ENCODE measurements at places on chromosomes 7 and 10.
A peak's percentile ranks its signal among the peaks of the same experiment; 100 is the strongest.

- no peak for DNase-seq
Observed at GRCh38 chr7:143354965-143355364, 7.5 kb downstream of the FAM131B start.

DNA sequence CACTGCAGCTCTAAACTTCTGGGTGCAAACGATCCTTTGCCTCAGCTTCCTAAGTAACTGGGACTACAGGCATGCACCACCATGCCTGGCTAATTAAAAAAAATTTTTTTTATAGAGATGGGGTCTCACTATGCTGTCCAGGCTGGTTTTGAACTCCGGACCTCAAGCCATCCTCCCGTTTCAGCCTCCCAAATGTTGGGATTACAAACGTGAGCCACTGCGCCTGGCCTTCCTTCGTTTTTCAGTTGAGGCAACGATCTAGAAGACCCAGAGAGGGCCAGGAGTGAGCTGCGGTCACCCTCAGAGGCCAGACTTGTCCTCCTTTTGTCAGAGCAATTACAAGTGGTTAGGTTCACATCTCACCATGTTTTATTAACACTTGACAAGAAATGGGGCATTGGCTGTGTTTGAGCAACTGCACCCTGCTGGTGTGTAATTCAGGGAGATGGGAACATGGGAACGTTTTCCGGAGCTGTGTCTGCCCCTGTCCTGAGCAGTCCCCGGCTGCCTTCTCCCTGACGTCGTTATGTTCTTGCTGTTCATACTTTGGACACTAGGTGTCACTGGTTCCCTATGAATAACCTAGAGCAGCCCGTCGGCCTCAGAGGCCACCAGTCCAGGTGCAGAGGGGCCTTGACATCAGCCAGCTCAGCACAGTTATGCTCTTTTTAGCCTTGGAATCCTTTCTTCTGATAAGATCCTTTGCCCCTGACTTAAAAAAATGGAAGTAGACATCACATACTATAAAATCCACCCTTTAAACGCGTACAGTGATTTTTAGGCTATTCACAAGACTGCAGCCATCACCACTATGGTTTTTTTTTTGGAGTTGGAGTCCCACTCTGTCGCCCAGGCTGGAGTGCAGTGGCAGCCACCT, 375.0 kb downstream of the TYW1 start:
- peak; percentile 44 for DNase-seq

- no peak for DNase-seq
Observed at GRCh38 chr10:86141896-86142295, 224.7 kb downstream of the GRID1 start.

DNA sequence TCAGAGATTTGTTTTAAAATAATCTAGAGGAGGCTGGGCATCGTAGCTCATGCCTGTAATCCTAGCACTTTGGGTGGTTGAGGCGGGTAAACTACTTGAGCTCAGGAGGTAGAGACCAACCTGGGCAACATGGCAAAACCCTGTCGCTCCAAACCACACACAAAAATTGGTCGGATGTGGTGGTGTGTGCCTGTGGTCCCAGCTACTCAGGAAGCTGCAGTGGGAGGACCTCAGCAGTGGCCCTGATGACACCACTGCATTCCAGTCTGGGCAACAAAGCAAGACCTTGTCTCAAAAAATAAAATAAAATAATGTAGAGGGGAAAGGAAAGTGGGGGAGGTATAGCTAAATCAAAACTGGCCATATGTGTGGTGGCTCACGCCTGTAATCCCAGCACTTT, 13.9 kb upstream of the PPP3CB start:
- no peak for DNase-seq

DNA sequence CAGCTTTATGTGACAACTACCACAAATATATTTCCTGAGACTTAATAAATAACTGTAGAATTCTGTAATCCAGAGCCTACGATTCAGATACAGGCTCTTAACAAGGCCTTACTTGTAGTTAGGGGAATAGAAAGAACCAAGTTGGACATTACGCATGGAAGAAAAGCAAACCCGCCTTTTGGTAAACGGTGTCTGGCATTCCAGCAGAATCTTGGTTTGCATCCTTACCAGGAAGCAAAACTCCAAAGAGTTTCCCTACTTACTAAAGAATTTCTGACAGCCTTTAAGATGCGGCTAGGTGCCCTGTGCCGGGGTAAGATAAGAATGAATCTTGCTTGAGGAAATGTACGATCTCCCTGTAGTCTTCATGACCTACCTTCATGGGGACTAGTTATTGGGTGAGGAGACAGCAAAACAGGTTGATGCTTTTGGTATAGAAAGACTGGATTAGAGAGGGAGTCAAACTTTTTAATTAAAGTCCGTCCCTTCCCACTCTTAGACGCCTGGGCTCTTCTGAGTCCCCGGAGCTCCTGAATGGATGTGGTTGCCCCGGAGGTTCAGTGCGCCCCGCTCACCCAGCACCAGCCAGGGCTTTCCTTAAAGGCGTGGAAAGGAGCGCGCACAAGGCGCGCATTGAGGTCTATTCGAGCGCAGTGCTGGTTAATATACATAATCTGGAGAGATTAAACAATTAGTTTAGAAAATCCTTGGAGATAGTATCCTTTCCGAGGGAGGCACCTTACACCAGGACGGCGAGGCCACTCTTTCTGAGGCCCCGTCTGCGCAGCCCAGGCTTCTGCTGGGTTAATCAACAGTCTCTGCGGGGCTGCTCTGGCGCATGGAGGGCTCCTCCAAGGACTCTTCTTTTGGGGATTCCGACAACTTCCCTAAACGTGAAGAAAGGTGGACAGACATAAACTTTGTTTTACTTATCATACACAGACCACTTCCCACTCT, 11.5 kb downstream of the PTF1A start:
- no peak for DNase-seq

GRCh38 chr7:130925136-130925794, 191.3 kb upstream of the KLF14 start:
- no peak for DNase-seq

DNA sequence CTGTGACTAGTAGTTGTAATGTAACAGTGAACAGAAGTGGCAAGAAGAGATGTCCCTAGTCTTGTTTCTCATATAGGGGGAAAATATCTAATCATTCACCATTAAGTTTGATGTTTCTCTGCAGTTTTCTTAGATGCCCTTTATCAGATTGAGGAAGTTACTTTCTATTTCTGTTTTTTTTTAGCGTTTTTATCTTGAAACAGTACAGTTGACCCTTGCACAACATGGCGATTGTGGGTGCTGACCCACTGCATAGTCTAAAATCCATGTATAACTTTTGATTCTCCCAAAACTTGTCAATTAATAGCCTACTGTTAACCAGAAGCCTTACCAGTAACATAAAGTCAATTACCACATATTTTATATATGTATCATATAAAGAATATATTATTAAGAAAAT, 192.0 kb downstream of the ADK start:
- DNase-seq, result no peak

DNA sequence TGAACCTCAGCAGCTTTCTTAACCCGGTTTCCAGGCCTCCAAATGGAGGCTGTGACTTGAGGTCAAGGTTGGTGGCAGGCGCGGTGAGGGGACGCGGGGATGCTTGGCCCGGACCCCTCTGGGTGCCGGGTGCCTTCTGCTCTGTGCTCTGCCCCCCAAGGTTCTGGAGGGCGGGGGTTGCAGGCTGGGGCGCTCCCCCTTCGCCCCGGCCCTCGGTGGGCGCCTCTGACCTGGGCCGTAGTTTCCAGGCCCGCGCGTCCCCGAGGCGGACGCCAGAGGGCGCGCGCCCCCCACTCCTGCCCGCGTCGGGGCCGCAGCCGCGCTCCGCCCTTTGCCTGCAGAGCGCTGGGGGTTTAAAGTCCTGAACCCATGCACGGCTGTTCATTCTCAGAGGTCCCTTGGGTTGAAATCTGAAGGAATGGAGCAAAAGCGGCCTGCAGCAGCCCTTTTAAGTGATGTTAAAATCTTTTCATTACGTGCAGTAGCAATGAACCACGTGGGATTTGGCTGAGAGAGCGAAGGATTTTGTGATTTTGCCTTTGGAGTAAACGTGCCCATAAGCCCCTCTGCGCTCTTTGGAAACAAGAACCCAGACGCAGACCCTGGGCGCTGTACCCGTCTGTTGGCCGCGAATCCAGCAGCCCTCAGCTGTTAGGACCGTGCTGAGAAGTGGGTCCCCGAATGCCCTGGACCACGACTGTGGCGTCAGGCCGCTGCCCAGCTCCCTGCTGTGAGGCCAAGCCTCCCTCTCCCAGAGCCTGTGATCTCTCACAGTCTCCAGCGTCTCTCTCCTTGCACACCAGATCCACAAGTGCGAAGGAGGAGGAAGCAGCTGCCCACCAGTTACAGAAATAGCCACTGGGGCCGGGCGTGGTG, 135.0 kb downstream of the ACTR3B start:
- DNase-seq, result no peak

GRCh38 chr7:99129001-99129400, 14.9 kb downstream of the SMURF1 start:
- no peak for DNase-seq

- no peak for DNase-seq
Observed at GRCh38 chr10:6713716-6714115, 133.6 kb upstream of the PRKCQ start.

DNA sequence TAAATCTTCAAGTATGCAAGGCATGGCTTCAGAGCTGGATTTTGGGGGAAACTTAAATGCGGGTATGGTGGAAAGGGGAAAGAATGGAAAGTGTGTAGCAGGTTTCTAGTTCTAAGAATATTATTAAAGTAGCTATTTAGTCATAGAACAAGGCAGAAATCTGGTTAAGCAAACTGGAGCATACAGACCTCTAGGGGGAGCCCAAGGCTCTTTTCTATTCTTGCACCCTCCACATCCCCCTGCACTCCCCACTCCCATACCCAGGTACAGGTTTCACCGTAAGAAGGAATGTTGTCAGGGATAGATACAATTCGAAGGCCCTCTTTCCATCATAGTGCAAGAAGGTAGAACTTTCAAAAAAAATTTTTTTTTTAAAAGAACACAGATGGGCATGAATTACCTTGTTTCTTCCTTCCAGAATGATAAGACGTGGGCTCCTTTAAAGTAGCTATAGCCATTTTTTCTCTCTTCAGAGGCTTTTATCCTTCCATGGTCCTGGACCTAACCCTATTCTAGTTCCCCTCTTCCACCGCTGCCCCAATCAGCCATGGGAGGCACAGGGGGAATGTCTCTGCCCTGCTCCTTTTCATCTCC, 41.5 kb upstream of the SMIM30 start:
- no peak for DNase-seq

- DNase-seq, result no peak
Observed at GRCh38 chr7:117112640-117113039, 159.3 kb downstream of the ST7 start.

DNA sequence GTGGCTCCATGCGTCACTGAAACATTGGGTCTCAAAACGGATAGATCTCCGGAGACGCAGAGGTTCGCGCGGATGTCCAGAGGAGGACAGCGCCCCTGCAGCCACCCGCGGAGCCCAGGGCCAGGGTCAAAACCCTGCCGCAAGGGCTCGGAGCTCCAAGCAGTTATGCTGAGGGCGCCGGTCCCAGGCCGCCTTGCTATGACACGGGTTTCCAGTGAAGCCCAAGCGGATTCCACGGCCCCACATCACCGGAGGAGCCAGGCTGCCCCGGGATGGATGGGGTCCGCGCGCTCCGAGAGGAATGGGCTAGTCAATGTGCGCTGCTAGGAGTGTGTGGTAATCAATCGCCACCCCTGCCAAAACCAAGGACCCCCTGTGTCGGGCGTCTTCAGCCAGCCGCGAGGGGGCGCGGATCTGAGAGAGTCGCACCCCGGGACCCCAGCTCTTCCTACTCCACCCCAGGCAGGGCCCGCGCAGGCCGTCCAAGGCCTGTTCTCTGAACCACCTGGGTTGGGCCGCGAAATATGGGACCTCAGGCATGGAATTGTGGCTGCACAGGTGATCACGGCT, 5.6 kb upstream of the EMX2 start:
- DNase-seq, result no peak

GRCh38 chr7:24882989-24883621, 96.9 kb downstream of the OSBPL3 start:
- no peak for DNase-seq

- DNase-seq, result no peak
Observed at GRCh38 chr7:100949227-100949932, at the start of gene MUC3A. MUC3A (plus strand) TSS chr7:100949534; CDS start chr7:100949625, 91 bp downstream.

GRCh38 chr7:31373337-31374289, 33.1 kb upstream of the NEUROD6 start:
- DNase-seq, result no peak

DNA sequence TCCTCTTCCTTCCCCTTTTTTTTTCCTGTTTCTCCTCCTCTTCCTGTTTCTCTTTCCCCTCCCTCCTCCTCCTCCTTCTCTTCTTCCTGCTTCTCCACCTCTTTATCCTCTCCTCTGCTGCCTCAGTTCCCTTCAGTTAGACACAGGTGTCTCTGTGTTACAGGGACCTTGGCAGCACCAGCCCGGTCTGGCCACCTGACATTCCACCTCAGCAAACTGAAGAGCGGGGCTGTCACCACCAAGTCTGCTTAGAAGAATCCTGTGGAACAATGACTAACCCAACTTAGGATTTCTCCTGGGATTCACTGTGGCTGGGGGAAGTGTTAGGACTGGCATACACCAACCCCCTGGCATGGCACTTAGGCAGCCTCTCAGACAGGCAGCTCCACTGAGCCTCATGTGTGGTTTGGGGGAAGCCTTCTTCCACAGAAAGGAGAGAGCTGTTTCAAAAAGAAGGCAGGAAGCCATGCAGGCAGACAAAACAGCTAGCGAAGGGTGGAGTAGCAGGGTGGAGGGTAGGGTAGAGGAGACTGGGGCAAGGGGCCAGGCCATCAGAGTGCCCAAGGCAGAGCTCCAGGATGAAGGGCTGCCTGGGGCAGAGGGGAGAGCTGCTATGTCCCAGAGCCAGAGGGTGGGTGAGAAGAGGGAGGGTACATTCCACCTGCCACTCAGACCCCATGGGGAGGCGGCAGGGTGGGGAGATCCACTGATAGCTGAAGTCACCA, 13.2 kb upstream of the GDF10 start:
- no peak for DNase-seq

GRCh38 chr7:25656581-25657026, 428.3 kb upstream of the NPVF start:
- peak; percentile 93 for DNase-seq

DNA sequence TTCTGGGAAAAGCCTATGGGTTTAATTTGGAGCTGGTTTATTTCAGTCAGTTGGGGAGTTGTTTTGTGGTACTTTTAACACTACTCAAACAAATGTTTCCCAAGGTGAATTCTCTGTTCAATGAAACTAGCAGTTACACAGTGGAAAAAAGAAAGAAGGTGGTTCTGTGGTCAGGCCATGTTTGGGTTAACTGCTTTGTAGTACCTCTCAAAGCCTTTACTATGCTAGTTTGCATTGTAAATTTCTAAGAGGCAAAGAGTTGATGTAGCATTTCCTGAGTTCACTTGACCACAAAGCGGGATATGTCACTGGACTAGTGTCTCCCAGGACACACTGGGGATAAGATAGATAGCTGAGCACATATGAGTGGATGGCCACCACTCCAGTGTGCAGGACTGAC, 145.4 kb downstream of the KIF20B start:
- DNase-seq, result no peak

GRCh38 chr10:128097783-128098182, 28.4 kb downstream of the MKI67 start:
- DNase-seq, result no peak

GRCh38 chr10:131679926-131680325, 220.9 kb upstream of the PPP2R2D start:
- DNase-seq, result no peak
